A673 (cell line): ENCODE measurements at places on chromosomes 1 and 21. TPM values are rescaled to one million over a fixed set of nuclear protein-coding genes. Genes with fewer than 3 reads are reported as not detected.

DNA sequence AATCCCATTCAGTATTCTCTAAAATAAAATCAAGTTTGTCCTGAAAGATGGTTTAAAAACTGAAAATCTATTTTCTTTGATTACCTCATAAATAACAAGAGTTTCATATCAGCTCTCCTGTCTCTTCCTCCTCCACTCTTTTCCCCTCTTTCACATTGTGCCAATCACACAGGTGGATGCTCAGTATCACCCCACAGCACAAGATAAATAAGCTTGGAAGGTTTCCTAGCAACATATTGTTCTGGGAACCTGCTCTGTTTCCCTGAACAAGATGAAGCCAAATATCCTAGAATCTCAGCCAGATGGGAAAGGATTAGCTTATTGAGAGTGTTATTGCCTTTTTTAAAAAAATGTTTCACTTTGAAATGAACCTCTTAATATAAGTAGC is 45.7 kb upstream of the CACYBP start:
- H3K27ac ChIP-seq: no peak overlapping the region
- H3K36me3 ChIP-seq: no peaks in the 10 kb centered on the region
- H3K4me1 ChIP-seq: no peaks in the 10 kb centered on the region

DNA sequence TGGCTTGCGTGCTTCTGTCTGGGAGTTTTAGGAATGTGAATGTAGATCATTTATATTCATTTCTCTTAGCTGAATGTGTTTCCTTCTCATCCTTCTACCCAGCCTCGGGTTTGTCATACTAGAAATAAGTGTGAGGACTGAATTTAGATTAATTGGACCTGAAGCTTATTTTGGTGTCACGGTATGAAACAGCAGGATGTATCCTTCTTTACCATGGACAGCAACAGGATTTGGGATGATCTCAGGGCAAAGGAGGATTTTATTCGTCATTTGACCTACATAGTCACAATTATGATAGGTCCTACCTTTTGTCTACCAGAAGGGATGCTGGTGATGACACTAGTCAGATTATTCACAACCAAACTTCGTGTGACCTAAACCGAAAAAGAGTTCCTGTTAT is 127.4 kb downstream of the FMN2 start:
- no peaks in the 10 kb centered on the region for H3K27me3 ChIP-seq
- H3K4me3 ChIP-seq: no peak overlapping the region
- DNase-seq: no peak
- no peaks in the 10 kb centered on the region for H3K36me3 ChIP-seq
- no peak overlapping the region for H3K27ac ChIP-seq

The ADCY10 gene
- 0.19 and 0.44 TPM in 2 replicates for total RNA-seq

GRCh38 chr1:57536749-57537423 is 113.0 kb upstream of the DAB1 start:
- peaks cover 20% of the 10 kb centered on the region for H3K4me1 ChIP-seq
- H3K27me3 ChIP-seq: no peaks in the 10 kb centered on the region
- no peak overlapping the region for H3K4me3 ChIP-seq
- no peak overlapping the region for H3K27ac ChIP-seq

DNA sequence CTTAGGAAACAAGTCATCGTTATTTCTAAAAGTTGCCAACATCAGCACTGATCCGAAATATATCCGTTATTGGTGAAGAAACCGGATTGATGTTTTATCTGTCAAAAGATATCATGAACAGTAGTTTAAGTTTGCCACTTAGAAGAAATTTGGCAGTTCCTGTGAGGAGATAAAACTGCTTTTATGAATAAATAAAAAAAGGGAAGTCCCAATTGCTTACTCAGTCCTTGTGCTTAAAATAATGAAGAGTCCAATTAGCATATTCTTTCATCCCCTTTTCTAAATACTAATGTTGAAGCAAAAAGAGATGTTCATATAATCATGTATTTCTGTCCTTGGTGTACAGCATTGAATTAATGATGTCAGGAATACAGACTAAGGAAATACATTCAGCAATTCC is 164.6 kb downstream of the NCAM2 start:
- peaks cover 11% of the 10 kb centered on the region for H3K4me1 ChIP-seq
- H3K4me3 ChIP-seq: no peak overlapping the region
- H3K27ac ChIP-seq: peak overlapping the region; percentile 18
- no peak for DNase-seq
- no peaks in the 10 kb centered on the region for H3K27me3 ChIP-seq
- no peaks in the 10 kb centered on the region for H3K36me3 ChIP-seq

The ALG14 gene
- 6.4 and 11.3 TPM in 2 replicates for total RNA-seq

- H3K27me3 ChIP-seq: no peaks in the 10 kb centered on the region
- H3K4me3 ChIP-seq: no peak overlapping the region
- no peaks in the 10 kb centered on the region for H3K36me3 ChIP-seq
These were observed 120.0 kb downstream of the TGFBR3 start for GRCh38 chr1:91765880-91766443.

The NTRK1 gene
- total RNA-seq: 3.6 and 5.1 TPM in 2 replicates

DNA sequence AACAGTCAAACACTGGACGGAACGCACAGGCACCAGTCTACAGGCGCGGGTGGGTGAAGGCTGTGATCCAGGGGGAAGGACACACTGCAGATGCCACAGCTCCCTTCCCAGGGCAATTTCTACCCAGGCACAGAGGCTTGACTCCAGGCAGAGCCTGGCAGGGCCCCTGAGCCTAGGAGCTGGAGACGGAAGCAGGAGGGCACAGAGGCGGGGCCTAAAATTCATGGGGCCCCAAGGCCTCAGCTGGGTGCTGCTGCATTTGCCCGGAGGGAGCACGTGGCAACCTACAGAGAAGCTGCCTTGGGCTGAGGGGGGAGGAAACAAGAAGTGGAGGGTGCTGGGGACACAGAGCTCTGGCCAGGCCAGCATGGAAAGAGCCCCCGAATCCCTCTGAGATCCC is 41.2 kb downstream of the UBE2G2 start:
- DNase-seq: no peak
- H3K4me1 ChIP-seq: peaks cover 7% of the 10 kb centered on the region
- H3K27ac ChIP-seq: peak overlapping the region; percentile 45
- H3K36me3 ChIP-seq: no peaks in the 10 kb centered on the region
- H3K27me3 ChIP-seq: no peaks in the 10 kb centered on the region
- no peak overlapping the region for H3K4me3 ChIP-seq

The HSD3B2 gene
- not detected in 2 replicates for total RNA-seq

The MFSD2A gene
- total RNA-seq: 6.8 and 7.4 TPM in 2 replicates

DNA sequence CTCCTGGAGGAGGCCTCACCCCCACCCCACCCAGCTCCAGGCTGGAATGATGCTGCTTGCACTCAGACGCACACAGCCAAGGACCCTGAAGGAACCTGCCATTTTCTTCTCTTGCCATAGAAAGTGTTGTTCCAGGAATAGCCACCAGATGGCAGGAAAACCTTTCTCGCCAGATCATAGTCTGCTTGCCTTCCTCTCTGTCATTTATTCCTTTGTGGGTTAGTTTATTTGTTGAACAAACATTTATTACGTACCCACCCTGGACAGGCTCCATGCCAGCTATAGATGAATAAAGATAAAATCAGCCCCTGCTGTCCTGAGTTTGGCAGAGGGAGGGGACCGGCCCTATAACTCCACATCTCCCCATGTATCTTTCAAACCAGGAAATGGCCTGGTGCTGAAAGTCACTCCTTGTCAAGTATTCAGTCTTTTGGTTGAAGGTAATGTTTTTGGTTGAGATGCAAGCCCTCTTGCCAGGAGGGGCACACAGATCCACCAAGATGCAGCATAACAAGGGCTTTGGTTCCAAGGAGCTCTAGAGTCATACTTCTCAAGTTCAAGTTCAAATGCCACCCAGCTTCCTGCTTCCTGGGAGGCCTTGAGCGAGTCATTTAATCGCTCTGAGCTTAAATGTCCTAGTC is 7.0 kb upstream of the KCNC4 start:
- no peaks in the 10 kb centered on the region for H3K36me3 ChIP-seq
- peak; percentile 79 for DNase-seq
- peaks cover 7% of the 10 kb centered on the region for H3K4me1 ChIP-seq
- no peak overlapping the region for H3K27ac ChIP-seq
- no peaks in the 10 kb centered on the region for H3K27me3 ChIP-seq

- DNase-seq: no peak
- H3K27me3 ChIP-seq: no peaks in the 10 kb centered on the region
- H3K4me3 ChIP-seq: no peak overlapping the region
- H3K36me3 ChIP-seq: no peaks in the 10 kb centered on the region
These were observed 48.6 kb upstream of the GPR52 start for GRCh38 chr1:174399211-174399610.

- peaks cover 4% of the 10 kb centered on the region for H3K36me3 ChIP-seq
- peak overlapping the region; percentile 82 for H3K27ac ChIP-seq
- DNase-seq: peak; percentile 72
- H3K4me3 ChIP-seq: peak overlapping the region; percentile 93
- H3K27me3 ChIP-seq: no peaks in the 10 kb centered on the region
These were observed 659 bp downstream of the AGO1 start for GRCh38 chr1:35883635-35884101.

DNA sequence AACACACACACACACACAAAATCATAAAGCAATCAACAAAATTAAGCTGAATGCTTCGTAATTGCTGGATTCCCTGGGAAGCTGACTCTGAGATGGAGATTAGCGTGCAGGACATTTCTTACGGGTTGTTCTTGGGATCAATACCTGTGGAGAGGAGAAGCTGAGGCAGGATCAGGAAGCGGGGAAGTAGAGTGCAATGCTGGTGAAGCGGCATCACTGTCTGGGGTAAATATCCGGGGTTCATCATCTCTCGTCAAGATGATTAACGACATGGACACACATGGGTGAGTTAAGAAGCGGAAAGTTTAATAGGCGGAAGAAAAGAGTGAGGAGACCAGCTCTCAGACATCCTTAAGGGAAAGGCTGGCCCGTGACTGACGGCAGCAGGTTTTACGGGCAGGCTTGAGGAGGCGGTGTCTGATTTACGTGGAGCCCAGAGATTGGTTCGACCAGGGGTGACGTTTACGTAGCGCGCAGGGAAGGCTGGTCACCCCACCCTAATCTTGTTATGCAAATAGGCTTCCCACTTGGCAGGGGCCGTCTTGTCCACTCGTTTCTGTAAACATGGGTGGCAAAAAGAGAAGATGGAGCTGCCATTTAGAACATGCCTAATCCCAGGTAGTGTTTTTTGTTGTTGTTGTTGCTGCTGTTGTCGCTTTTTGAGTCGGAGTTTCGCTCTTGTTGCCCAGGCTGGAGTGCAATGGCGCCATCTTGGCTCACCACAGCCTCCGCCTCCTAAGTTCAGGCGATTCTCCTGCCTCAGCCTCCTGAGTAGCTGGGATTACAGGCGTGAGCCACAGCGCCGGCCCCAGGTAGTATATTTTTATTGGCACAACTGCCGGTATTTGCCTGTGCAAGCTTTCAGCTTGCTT is 135.6 kb upstream of the KCNJ15 start:
- H3K27me3 ChIP-seq: no peaks in the 10 kb centered on the region
- DNase-seq: no peak
- no peak overlapping the region for H3K4me3 ChIP-seq

GRCh38 chr1:215824245-215824644 is 257.1 kb downstream of the KCTD3 start:
- peak; percentile 4 for DNase-seq
- H3K4me3 ChIP-seq: no peak overlapping the region

The ADORA3 gene
- total RNA-seq: not detected in 2 replicates

The LCE1D gene
- not detected in 2 replicates for total RNA-seq

The NSL1 gene
- 48.5 and 53.6 TPM in 2 replicates for total RNA-seq

DNA sequence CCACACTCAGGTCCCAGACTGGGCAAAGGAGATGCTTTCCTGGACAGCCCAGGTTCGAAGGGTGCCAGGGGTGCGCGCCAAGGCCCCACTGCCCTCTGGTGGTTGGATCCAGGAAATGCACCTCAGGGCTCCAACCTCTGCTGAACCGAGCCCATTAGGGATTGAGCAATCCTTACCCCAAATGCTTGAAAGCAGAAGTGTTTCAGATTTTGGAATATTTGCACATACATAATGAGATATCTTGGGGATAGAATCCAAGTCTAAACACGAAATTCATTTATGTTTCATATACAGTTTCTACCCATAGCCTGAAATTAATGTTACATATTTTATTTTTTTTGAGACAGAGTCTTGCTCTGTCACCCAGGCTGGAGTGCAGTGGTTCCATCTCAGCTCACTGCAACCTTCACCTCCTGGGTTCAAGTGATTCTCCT is 57.4 kb downstream of the SLC9A1 start:
- peaks cover 16% of the 10 kb centered on the region for H3K4me1 ChIP-seq
- no peaks in the 10 kb centered on the region for H3K27me3 ChIP-seq
- no peak overlapping the region for H3K4me3 ChIP-seq
- peak; percentile 86 for DNase-seq

GRCh38 chr1:27057801-27058625 is 45.4 kb upstream of the TENT5B start:
- no peaks in the 10 kb centered on the region for H3K27me3 ChIP-seq
- H3K4me1 ChIP-seq: no peaks in the 10 kb centered on the region
- no peak for DNase-seq
- no peak overlapping the region for H3K4me3 ChIP-seq
- no peaks in the 10 kb centered on the region for H3K36me3 ChIP-seq

The TRIM58 gene
- not detected in 2 replicates for total RNA-seq

- H3K36me3 ChIP-seq: no peaks in the 10 kb centered on the region
- DNase-seq: no peak
- H3K27me3 ChIP-seq: no peaks in the 10 kb centered on the region
- no peak overlapping the region for H3K27ac ChIP-seq
These were observed 16.6 kb downstream of the HIVEP3 start for GRCh38 chr1:41902159-41902577.

DNA sequence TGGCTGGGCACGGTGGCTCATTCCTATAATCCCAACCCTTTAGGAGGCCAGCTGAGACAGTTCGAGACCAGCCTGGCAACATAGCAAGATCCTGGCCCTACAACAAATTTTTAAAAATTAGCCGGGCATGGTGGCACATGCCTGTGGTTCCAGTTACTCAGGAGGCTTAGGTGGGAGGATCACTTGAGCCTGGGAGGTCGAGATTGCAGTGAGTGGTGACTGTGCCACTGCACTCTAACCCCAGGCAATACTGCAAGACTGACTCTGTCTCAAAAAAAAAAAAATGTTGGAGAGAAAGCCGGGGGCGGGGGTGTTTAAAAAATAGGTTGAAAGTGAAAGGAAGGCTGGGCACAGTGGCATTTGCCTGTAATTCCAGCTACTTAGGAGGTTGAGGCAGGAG is 16.5 kb downstream of the CLDN19 start:
- no peak overlapping the region for H3K27ac ChIP-seq
- H3K36me3 ChIP-seq: no peaks in the 10 kb centered on the region
- H3K4me1 ChIP-seq: no peaks in the 10 kb centered on the region
